GM04504 (cell line): ENCODE measurements at places on chromosomes 5 and 9.

- DNase-seq: no peak
These were observed 96.5 kb upstream of the SLC25A48 start for GRCh38 chr5:135737701-135738563.

- no peak for DNase-seq
These were observed 16.8 kb downstream of the GFRA3 start for GRCh38 chr5:138257583-138257982.

DNA sequence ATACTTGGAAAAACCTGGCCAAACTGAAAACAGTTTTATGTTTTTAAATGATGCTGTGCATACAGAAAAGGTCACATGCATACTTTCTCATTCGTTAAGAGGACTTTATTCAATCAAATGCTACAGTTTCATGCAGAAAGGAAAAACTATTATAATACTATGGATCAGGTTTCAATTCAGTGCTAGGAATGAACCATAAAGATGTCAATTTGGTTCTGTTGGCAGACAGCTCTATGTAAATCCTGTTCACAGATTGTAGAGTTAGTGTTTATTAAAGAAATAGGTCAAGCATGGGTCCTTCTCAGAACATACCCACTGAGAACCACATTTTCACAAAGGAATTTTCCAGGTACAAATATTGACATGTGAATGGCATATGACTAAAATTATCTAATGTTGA, 57.1 kb downstream of the RETREG1 start:
- DNase-seq: no peak

GRCh38 chr5:15116996-15117395, 245.4 kb upstream of the ANKH start:
- DNase-seq: no peak

DNA sequence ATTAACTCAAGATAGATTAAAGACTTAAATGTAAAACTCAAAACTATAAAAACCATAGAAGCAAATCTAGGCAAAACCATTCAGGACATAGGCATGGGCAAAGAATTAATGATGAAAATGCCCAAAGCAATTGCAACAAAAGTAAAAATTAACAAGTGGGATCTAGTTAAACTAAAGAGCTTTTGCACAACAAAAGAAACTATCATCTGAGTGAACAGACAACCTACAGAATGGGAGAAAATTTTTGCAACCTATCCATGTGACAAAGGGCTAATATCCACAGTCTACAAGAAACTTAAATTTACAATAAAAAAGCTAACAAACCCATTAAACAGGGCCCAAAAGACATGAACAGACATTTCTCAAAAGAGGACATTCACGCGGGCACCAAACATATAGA, 34.4 kb upstream of the ZFAND5 start:
- DNase-seq: no peak

GRCh38 chr5:103345461-103345860, 86.9 kb downstream of the MACIR start:
- no peak for DNase-seq

DNA sequence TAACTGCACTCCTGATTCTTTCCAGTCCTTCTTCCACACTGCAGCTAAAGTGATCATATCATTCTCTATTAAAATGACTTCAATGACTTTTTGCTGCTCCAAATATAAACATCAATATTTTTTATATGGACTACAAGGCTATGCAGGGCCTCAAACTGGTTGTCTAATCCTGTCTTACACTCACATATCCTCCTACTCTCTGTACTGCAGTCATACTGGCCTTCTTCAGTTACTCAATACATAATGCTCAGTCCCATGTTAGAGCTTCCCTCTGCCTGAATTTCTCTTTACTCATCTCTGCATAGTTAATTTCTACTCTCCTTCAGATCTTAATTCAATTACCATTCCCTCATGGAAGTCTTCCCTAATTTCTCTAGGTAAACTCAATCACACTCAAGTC, 3.4 kb downstream of the MEIKIN start:
- no peak for DNase-seq

- no peak for DNase-seq
These were observed 38.1 kb upstream of the SSBP2 start for GRCh38 chr5:81789033-81789432.

GRCh38 chr5:151151263-151151660, 6.3 kb downstream of the ANXA6 start:
- DNase-seq: no peak

DNA sequence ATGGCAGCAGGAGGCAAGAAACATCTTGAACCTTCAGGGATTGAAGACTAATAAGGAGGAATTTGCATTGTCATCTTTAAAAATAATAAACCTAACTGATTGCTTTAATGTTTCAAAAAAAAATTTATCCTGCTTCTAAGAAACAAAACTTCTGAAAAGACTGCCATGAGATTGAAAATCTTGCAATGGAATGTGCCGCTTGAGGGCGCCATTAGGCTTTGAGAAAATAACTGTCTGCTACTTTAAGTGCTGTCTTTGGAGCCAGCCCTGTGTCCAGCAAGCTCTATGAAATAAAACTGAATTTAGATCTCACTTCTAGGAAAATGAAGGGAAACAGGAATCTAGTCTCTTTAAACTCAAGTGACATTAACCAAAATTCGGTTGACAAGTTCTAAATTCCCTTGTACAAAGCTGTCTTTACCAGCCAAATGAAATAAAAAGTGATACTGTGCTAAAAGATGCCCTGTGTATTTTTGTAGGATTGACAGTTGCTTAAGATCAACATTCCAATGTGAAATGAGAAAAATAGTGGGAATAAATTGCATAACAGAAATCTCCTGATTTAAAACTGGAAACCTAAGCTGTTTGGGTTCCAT, 79.4 kb downstream of the ESM1 start:
- DNase-seq: no peak

DNA sequence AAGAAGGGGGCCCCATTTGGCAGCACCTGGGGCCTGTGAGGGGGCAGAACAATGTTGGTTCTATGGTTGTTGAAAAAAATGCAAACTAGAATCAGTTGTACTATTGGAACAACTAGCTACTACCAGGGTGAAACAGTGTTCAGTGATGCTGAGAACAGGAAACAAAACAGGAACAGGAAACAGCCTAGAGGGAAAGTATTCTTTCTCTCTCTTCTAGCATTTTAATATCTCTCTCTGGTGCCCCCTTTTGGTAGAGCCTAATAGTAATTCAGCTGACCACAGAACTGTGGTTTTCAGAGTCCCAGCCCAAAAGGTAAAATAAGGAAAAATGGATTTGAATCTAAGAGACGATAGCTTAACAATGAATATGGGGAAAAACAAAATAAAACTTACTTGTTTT, 138.0 kb upstream of the KCNN2 start:
- no peak for DNase-seq

- no peak for DNase-seq
These were observed 11.0 kb downstream of the TCOF1 start for GRCh38 chr5:150368526-150368925.

DNA sequence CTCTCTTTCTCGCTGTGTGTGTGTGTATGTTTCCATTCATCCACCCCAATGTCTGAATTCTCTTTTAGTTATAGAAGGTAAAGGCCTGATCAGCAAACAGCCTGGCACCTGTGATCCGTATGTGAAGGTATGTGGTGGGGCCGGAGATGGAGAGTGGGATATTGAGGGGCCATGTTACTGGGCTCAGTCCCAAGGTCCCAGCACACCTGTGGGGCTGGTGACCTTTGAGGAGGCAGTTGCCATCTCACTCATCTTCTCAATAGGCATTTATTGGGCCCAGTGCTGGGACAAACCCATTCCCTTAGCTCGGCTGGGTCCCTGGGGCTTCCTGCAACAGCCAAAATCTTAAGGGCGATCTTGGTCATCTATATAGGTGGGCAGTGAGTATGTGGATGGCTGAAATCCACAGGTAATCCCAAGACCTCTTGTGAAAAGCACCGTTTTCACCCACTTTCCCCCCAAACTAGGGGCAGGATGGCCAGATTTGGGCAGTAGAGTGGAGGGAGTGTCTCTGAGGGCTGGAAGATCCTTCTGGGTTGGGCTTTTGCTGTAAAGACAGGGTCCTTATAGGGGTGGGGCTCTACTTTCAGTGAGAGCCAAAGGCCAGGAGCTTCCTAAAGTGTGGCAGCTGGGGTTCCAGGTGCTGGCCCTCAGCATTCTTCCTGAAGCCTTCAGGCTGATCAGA, 19.6 kb downstream of the RGS3 start:
- DNase-seq: no peak

DNA sequence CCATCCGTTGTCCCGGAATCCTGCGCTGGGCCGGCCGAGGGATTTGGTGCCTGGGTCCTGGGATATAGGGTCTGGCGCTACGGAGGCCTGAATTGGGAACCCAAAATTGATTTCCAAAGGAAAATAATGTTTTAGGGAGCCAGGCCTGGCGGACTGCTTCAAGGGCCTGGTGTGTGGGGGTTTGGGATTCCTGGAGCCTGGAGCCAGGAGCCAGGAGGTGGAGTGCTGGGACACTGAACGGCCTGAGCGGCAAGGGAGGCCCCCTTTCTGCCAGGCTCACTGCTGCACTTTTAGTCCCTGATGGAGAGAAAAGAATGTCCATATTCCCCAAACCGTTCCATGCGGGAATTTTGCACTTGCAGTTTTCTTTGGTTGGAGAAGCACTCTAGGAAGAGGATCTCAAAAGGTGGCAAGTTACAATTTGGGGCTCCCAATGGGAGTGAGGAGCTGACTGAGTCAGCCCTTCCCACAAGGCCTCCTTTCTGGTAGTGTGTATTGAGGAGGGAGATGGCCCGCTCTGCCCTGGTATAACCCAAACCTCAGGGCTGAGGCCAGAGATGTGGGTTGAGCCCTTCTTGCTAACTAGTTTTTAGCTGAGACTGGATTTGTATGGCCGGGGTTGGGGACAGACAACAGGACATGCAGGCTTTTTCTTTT, 2.2 kb downstream of the LMX1B start:
- DNase-seq: no peak

GRCh38 chr5:141910271-141910673, 13.4 kb upstream of the DELE1 start:
- peak; percentile 54 for DNase-seq

DNA sequence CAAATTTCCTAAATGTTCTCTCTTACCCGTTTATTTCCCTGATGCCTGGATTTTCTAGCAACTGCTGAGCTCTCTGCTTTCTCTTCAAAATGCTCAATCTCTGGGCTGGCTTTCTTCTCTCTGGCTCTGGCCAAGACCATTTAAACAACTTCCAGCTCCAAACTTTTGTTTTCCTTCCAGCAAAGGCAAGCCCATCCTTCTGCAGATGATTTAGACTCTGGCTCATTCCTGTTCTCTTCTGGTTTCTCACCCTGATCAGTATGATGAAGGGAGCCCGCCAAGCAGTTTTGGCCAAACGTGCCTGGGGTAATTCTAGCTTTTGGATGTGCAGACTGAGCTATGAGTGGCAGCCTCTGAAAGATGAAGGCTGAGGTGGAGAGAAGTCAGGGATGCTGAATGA, 78.1 kb downstream of the HSPA4 start:
- no peak for DNase-seq

- peak; percentile 16 for DNase-seq
These were observed 415.8 kb downstream of the SPATA31D1 start for GRCh38 chr9:82404196-82404870.

GRCh38 chr9:92808726-92809451, 44.3 kb upstream of the BICD2 start:
- peak; percentile 24 for DNase-seq

- no peak for DNase-seq
These were observed 52.5 kb upstream of the CDKN2AIPNL start for GRCh38 chr5:134463991-134464760.

DNA sequence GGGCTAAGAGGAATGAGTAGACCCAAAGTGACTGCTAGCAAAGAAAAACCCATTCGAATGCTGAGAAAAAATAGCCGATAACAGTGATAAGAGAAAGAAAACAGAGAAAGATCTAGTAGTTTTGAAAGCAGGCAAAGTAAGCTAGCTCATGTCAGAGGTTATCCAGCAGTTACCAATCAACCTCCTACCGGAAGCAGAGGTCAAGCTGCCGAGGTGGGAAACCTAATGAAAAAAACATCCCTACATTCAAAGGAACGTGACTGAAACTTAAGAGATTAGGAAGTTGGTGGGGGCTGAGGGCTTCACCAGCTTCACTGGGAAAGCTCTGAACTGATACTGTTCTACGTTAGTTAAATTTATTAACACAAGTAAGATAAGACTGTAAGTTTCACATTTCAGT, 32.6 kb downstream of the SSBP2 start:
- no peak for DNase-seq

DNA sequence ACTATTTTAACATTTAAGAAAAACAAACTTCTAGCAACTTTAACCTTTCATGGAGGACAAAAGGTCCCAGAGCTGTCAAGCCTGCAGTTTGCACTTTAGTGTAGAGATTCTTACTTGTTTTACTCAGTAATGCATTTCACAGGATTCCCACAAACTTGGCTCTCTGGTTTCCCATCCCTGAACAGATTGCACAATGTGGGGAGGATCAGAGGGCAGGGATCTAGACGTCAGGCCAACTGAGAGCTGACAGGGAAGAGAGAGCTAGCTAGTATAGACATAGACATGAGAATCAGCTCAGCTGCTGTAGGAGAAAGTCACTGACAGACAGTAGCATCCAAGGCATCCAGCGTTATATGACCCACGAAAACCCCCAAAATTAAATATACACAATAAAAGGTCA, 20.9 kb upstream of the BNIP1 start:
- peak; percentile 10 for DNase-seq

GRCh38 chr5:107580889-107581820, 89.6 kb downstream of the EFNA5 start:
- peak; percentile 51 for DNase-seq

GRCh38 chr5:119453040-119453373, 710 bp downstream of the HSD17B4 start:
- peak; percentile 6 for DNase-seq

GRCh38 chr5:179963375-179963774, 55.7 kb upstream of the TBC1D9B start:
- DNase-seq: no peak

DNA sequence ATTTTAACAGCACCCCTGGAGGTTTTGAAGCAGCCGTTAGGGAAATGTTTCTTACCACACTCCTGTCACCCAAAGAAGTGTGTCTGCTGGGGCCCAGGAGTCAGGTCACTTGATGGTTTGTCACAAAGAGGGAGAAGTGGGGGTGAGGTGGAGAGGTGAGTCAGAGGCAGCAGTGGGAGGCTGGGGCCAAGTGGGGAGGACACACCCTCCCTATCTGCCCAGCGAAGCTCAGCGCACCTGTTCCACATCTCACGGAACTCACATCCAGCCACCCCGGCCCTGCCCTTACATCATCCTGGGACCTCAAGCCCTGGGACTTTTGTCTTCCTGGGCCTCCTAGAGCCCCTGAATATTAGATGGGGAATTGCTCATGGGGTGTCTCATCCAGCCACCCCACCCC, 171.1 kb upstream of the SMIM23 start:
- no peak for DNase-seq

DNA sequence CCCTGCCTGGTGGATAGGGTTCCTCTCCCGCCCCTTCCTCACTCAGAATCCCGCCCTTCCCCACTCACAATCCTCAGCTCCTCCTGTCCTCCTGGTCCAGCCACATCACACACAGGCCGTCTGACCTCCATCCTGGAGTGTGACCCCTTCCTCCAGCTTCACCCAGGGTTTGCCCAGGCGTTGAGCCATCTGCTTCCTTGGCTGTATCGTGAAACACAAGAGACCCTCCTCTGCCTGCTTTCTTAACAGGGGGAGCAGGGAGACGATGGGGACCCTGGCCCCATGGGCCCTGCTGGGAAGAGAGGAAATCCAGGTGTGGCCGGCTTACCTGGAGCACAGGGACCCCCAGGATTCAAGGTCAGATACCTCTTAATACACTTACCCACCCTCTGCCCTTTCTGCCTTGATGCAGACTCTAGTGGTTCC, 32.3 kb upstream of the ORM1 start:
- no peak for DNase-seq

- DNase-seq: peak; percentile 42
These were observed 85.5 kb downstream of the TEK start for GRCh38 chr9:27194401-27195091.
